Stimulated activated CD8-positive, alpha-beta memory T cell treated with anti-CD3 and anti-CD28 coated beads, Interleukin-4, amount 100 ng/mL, for 1 hour (primary cell): ENCODE measurements at places on chromosomes 3 and 15.

DNA sequence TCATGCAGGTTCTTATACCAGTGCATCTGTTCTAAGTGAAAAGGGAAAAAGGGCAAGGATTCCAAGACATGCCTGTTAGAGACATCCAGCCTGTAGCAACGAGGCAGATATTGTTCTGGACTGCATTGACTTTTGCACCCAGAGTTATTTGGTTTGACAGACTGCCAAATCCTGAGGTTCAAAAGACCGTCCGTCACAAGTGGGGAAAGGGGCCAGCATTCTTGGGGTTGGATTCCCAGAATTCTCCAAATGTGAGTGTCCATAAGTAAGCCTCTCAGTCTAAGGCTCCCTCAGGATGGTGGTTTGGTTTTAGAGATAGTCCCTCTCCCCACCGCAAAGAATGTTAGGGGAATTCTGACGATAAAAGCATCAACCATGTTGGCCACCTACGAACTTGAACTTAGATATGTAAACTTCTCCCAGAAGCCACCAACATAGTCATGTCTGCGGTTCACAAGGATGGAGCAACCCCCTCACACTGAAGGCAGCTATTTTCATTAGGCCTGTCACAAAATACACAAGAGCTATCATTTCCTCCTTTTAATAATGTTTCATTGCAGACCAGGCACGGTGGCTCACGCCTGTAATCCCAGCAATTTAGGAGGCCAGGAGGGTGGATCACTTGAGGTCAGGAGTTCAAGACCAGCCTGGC lies 13.6 kb upstream of the LACTB start:
- no peak for DNase-seq

GRCh38 chr3:15536856-15537255 lies 15.3 kb upstream of the COLQ start:
- no peak for DNase-seq

DNA sequence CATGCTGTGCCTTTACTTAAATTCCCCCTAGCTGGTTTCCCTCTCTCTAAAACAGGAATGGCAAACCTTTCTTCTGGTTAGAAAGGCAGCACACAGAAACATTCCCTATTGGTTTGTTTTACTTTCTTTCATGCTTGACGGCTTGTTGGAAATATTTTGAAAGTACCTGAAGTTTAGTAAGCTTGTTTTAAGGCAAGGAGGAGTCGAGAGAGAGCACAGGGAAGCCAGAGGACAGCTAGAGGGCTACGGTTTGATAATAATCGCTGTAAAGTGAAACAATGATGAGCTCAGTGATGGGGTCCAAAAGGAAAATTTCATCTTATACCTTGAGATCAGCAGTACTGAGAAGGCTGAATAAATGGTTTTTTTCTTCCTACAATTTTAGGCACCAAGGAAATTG lies 64.1 kb downstream of the ATP13A4 start:
- no peak for DNase-seq

DNA sequence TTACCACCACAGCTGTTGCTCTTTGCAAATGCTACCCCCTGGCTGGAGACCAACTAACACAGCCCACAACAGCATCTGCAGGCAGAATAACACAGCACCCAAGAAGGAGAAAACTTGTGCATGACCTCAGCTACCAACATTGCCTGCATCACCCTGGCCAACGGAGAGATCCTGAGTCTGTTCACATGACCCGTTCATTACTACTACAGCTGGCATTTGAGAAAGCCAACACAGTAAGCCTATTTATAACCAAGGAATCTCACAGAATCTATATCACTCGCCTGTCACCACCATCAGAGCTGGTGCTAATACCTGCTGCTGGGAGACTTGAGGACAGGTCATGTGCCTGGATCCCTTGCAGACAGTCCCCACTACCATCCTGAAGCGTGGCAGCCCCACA lies 215.2 kb downstream of the POLQ start:
- DNase-seq = no peak

- no peak for DNase-seq
Measured at GRCh38 chr15:34470091-34470490, 32.5 kb upstream of the GOLGA8A start.

DNA sequence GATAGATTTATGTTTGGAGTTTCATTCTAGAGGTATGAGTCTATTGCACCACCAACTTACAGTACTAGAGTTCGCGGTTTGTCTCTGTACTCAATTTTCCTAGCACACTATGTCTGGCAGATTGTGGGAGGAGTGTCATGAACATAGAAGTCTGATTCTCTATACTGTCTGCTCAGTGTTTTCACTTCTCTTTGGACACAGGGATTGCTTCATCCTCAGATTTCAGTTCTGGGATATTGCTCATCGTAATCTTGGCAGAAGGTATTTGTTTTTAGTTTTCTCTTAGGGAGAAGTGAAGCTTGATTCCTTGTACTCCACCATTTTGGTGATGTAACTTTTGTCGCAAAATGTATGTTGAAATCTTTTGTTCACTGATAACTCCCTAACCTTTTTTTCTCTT lies 27.8 kb upstream of the AZI2 start:
- no peak for DNase-seq

GRCh38 chr15:89138999-89139612 lies 50.9 kb downstream of the ABHD2 start:
- DNase-seq = no peak

DNA sequence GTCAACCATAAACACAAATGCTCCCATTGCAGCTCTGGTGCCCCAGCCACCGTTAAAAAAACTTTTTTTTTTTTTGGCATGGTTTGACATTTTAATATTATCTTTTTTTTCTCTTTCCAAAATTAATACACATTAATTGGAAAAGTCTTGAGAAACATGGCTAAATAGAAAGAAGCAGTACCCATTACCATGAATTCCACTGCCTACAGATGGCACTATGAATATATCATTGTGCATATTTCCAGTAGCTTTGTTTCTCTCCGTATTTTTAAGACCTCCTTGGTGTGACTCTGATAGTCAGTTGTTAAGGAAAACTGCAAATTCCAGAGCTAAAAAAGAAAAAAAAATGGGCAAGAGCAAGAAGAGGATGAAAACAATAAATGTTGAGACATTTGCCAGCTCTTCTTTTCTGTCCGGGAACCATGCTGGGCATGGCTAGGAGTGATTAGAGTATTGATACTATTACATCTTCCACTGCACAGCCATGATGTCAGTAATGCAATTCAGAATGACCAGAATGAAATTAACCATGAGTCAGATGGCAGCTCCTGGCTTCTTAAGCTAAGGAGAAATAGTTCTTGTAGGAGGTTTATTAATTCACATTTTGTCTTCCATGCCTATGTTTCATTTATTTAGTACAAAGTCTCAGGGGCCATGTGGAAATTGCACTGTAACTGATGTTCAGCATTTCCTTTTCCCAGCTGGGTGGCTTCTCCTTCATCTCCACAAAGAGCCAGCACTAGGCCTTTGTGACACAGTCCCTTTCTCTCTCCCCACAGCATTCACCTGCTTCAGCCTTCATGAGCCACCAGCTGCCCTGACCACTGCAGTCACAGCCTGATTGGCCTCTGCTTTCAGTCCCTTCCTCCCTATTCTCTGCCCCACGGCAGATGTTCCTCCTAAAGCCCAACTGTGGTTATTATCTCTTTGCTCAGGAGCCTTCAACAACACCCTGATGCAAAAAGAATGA lies 31.8 kb downstream of the SLC7A14 start:
- DNase-seq = no peak

GRCh38 chr3:127978636-127979035 lies 63.6 kb downstream of the KBTBD12 start:
- no peak for DNase-seq
